NK-92 treated with Interleukin-12 subunit alpha and Interleukin-12 subunit beta, amount 100 ng/mL, for 24 hours (cell line): ENCODE measurements at places on chromosomes 2 and 18.

GRCh38 chr2:232524771-232525170 lies 1.2 kb upstream of the CHRND start:
- no peak for DNase-seq

GRCh38 chr2:81706856-81707255 lies 1402.3 kb upstream of the LRRTM1 start:
- no peak for DNase-seq

DNA sequence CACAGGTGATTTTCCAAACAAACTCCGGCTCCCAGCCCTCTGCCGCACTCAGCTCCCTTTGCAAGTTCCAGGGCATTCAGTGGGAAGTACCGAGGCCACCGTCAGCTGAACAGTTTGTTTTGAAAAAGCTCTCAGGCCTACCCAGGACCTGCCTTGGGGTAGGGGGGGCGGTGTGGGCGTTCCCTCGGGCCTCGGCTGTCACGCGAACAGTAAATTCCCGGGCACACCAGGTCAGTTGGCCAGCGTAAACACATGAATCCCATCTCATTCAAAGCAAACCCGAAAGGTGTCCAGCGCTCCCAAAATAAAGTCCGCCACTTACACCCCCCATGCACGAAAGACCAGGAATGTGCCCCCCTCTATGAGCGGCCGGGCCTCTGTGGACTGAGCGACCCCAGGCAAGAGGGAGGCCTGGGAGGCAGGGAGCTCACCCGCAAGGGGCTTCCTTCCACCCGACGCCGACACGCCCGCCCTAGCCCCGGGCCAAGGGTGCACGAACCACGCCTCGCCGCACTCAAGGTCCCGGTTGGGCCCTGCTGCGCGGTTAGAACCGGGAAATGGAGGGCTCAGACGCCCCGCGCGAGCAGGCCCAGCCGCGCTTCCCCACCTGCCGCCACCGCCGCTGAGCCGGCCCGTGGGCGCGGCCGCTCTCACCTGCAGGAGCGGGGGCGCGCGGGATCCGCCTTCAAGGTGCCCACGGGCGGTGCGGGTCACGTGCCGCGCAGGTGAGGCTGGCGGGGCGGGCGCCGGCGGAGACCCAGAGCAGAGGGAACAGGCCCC lies at the start of gene WDSUB1:
Gene WDSUB1 (minus strand): TSS at position 775 of the 780 bp plus-strand sequence. CDS start 3,634 bp downstream, outside the sequence.
- no peak for DNase-seq

- no peak for DNase-seq
Observed at GRCh38 chr2:234348081-234348480, 148.8 kb downstream of the ARL4C start.

DNA sequence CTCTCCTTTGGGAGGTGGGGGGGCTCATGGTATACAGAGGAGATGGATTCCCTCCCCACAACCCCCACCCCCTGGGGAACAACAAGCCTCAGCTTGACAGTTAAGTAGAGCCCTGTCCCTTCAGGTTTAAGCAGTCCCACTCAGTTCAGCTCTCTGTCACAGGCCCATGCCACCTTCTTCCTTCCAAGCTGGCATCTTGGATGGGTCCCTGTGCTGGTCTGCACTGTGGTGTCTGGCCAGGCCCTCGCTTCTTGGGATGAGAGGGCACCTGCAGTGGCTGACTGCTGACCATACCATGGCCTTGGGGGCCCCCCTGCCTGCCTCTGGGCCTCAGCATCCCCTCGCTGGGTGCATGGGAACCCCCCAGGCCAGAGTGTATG lies 20.4 kb upstream of the GPR17 start:
- DNase-seq: no peak

- DNase-seq: no peak
Observed at GRCh38 chr18:5709476-5710095, 165.8 kb upstream of the EPB41L3 start.

DNA sequence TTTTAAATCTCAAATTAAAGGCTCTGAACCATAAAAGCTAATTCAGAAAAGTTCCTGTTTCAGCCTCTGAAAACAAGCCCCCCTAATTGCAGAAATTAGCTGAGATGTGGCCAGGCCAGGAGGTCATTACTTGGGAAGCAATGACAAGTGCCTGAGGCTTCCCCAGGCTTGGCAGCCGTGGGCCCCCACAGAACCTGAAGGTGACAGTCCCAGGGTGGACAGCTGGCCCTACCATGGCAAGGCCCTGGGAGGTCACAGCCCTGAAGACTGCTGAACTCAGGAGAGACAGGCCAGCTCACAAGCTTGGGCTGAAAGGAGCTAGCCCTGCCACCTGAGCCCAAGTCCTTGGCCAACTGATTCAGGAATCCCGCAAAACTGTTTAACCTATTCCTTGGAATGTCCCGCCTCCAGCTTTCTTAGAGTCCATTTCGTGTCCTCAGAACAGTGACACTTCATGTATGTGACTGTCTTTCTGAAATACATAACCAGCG lies 54.3 kb upstream of the PKDCC start:
- DNase-seq: no peak

GRCh38 chr2:207996848-207997247 lies 28.5 kb downstream of the PLEKHM3 start:
- DNase-seq: no peak

DNA sequence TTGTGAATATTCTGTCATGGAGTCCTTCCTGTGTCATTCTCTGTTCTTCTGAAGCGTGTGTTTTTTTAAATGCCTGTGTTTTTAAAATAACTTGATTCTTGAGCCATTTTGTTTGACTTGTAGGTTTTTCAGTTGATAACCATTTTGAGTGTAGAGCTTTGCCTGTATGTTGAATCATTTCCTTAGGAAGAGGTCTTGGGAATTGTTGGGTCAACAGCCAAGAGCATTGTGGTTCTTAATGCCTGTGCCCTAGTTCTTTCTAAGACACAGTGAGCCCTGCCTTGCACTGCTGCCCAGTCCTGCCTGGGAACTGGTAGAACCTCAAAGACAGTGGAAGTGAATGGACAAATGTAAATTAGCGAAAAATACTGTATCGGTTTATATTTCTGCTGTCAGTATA lies 25.9 kb downstream of the RAB12 start:
- no peak for DNase-seq

DNA sequence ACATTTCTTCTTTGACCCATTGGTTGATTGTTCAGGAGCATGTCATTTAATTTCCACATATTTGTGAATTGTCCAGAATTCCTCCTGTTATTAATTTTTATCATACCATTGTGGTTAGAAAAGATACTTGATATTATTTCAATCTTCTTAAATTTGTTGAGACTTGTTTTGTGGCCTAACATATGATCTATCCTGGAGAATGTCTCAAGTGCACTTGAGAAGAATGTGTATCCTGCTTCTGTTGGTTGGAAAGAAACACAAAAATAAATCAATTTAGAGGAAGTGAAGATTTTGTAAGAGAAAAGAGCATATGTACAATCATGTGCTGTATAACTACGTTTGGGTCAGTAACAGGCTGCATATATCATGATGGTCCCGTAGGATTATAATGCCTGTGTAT lies 118.6 kb upstream of the CDC42EP3 start:
- no peak for DNase-seq

- DNase-seq: no peak
Observed at GRCh38 chr2:15673919-15674636, 82.4 kb downstream of the DDX1 start.

DNA sequence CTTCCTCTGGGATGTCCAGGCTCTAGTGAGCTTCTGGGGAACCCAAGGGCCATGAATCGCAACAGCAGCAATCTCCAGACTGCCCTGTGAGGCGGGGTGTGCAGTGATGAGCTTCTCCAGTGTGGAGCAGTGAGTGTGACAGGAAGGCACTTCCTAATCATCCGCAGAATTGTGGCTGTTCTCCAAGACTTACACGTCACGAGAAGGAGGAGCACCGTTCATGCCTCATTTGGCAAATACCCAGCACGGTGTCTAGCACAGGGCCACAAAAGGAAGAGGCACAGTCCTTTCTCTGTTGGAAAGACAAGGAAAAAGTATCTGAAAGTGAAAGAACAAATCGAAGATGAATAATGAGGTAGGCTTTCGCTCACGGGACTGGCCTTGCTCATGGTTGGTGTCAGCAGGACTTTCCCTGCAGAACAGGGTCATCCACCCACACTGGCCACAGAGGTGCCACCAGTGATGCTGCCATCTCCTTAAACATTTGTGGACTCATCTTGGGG lies 125.1 kb upstream of the HAAO start:
- DNase-seq: no peak

DNA sequence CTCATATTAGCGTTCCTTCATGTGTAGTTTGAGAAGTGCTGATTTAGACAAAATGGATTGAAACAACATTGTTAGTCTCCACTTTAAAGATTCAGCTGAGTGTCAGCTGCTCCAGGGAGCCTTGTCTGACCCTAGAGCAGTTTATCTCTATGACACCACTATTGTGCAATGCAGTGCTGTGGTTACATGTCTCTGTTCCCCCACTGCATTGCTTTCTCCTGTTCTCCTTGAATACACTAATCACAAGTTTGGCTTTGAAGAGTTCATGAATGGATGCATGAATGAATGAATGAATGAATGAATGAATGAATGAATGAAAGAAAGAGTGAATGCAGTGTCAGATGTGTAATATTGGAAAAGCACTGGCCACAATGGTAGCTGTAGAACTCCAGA lies 38.3 kb downstream of the GCG start:
- DNase-seq: peak; percentile 29

DNA sequence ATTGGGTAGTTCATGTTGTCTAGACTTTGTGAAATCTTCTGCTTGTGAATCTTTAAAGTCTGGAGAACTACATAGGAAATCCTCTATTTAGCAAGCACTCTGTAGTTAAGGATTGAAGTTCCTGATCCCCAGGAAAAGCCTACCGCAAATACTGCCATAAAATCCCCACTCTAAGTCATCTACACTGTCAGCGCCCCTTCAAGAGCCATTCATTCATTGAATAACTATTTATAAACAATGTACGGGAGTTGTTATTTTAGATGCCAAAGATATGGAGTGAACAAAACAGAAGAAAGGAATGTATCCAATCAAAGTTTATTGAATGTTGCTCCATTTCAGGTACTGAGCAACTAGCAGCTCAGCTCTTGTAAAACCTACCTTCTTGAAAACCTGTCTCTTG lies 36.5 kb upstream of the SLC39A10 start:
- no peak for DNase-seq
